ENCODE measurements at places on chromosomes 4 and X.

DNA sequence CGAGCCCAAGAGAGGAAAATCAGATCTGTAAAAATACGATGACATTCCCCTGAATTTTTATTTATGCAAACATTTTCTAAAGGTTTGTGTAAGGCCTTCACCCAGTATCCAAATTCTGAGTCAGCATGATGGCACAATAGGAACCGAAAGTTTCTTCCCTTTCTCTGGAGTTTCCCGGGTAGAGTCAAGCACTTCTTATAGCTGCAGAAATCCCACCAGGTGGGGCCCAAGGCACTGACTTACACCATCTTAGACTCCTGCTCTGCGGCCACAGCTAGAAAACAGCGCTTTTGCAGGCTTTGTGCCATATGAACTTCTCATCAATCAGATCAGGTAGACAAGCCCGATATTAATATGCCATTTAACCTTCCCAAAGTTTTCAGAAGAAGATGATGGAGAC, 13.4 kb downstream of the LEF1 start:
- DNase-seq = no peak

DNA sequence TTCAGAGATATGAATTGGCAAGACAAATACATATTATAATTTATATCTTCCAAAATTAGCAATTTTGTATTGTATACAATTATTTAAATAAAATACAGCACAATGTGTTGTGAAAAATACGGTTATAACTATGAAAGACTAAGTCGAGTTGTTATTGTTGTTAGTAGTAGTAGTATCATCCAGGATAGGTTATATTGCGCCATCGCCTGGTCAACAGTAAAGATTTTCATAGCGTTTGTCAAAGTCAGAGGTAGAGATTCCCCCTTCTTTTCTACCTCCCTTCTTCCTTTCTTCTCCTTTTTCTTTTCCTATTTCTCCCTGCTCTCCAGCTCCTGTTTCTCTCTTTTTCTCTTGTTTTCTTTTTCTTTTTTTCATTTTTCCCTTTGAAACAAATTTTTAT, 499.1 kb upstream of the EPHA5 start:
- DNase-seq = no peak

GRCh38 chr4:133868856-133869255, 332.7 kb downstream of the PABPC4L start:
- DNase-seq = no peak

- no peak for DNase-seq
Measured at GRCh38 chr4:105164548-105164947, 17.9 kb downstream of the TET2 start.

DNA sequence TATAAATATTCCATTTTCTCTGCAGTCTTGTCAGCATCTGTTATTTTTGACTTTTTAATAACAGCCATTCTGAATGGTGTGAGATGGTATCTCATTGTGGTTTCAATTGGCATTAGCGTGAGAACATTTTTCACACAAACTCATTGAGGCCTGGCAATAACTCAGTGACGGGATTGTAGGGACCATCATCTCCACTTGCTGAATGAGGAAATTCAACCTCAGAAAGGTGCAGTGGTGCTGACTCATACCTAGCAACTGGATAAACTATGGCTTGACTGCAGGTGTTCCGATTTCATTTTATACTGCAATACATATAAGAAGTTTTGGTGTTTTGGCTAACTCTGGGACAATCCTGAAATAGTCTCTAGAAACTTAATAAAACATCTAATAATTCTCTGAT, 88.3 kb upstream of the DDIT4L start:
- DNase-seq = no peak

DNA sequence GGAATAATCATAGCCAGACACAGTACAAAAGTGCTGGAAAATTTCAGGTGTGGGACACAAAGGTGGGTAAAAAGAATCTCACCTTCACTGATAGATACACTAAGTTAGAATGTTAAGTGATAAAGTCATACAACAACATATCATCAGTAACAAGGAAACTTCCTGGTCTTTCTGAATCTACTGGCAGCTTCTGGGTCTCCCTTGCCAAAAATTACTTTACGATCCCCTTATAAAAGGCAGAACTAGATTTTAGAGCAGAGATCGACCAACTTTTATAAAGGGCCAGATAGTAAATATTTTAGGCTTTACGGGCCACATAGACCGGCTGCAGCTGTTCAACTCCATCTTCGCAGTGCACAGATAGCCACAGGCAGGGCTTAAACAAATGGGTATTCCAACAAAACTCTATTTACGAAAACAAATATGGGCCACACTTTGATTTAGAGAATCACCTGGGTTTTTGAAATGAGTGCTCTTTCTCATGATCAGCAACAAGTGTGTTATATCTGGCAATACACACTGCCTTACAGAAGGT, 159.9 kb downstream of the AASDH start:
- DNase-seq = no peak

DNA sequence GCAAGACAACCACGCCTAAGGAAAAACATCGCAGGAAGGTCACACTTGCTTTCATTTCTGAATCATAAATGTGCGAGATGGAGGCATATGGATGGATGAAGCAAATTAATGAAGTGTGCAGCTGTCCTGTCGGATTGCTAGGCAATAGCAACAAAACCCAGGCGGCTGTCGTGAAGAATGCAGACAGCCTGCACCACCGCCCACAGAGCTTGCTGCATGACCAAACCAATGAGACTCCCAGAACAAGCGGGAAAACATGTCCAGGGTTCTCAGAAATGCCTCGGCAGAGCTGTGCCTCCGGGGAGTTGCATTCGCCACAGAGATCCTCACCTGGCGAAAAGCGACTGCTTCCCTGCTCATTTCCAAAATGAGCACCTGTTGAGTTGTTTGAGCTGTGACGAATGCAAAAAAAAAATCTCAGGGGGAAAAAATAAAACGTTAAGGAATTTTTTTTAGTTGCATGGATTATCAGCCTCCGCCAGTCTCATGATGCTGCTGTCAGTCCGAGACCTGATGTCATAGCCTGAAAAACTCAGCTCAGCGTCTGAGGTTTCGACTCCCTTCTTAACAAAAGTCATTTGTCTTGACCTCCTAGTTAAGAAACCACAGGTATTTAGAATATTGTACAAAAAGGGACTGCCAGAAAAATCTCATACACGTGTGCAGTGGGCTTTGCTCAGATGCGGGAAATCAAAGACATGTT, 155.5 kb upstream of the MXRA5 start:
- DNase-seq = no peak

GRCh38 chr4:153523164-153523796, 57.1 kb downstream of the TMEM131L start:
- no peak for DNase-seq

- DNase-seq = no peak
Measured at GRCh38 chrX:120293015-120293414, 18.2 kb downstream of the TMEM255A start.

DNA sequence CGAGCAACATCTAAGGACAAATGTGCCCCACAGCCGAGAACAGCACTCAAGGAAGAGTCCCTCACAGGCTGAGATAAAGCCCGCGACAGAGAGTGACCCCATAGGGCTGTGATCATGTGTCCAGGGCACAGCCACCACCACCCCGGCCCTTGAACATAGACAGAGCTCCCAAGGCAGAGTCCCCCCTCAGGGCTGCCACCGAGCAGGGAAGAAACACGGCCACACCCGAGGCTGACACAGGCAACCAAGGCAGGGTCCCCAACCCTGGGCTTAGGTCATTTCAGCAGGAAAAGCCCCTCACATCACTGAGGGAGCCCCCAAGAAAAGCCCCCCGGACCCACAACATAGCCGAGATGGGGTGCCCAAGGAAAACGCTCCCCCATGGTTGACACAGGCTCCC, 463 bp downstream of the CT45A10 start:
- DNase-seq = no peak

DNA sequence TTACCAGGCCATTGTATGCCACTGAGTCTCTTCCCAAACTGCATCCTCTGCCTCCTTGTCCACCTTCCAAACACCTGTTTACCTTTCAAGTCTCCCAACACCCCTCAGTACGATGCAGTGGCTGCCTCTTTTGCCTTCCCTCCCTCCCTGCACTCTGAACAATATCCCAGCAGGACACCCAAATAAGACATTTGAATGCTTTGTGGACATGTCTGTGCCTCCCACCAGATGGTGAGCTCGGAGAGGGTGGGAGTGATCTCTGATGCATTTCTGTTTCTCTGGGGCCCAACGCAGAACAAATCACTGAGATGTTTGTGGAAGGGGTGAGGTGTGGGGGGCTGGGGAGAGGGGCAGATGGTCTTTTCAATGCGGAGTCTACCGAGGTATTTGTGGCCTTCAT, 33.4 kb downstream of the PJA1 start:
- no peak for DNase-seq

DNA sequence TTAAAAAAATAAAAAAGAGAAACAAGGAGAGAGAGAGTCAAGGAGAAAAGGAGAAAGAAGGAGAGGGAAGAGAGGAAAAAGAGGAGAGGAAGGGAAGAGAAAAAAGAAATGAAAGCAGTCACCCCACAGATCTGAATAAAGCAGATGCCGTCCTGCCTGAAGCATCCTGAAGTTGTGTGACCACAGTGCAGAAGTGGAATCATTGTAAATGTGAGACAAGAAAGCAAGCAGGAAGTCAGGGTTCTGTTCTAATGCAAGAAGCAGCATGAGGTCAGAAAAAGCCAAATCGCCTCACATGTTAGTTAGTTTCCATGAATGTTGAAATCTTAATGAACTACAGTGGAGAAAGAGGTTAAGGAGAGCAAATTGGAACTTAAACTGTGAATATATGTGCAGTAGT, 692.5 kb downstream of the CENPC start:
- DNase-seq = no peak

- DNase-seq = no peak
Measured at GRCh38 chr4:45094684-45095083, 368.3 kb upstream of the GNPDA2 start.

DNA sequence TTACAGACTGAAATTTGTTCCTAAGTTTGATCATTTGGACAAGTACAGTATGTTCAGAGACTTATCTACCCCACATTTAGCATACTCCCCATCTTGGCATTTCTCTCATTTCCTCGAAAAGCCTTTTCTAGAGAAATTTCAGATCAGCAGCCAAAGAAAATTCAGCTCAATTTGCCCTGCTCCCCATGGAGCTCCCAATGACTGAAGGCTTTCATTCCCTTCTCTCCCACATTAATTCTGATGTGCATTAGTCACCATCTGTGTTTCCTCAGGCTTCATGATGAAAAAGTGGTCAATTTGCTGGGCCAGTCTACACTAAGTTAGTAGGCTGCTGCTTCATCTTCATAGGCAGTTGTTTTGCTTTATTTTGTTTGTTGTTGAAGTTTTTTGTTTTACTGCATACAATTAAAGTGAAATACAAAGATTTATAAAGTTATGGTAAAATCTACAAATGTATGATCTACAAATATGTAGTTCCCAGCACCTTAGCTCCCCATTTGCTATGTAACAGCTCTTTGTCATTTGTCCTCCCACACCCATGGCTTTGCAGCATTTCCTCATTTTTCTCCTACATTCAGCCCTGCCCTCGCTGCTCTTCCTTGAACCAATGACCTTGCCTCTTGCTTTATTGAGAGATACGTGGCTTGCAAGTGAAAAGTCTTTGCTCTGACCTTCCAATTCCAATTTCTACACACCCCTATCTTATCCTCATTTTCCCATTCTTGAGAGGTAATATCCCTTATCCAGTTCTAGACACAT, 193.9 kb downstream of the ANAPC10 start:
- no peak for DNase-seq

DNA sequence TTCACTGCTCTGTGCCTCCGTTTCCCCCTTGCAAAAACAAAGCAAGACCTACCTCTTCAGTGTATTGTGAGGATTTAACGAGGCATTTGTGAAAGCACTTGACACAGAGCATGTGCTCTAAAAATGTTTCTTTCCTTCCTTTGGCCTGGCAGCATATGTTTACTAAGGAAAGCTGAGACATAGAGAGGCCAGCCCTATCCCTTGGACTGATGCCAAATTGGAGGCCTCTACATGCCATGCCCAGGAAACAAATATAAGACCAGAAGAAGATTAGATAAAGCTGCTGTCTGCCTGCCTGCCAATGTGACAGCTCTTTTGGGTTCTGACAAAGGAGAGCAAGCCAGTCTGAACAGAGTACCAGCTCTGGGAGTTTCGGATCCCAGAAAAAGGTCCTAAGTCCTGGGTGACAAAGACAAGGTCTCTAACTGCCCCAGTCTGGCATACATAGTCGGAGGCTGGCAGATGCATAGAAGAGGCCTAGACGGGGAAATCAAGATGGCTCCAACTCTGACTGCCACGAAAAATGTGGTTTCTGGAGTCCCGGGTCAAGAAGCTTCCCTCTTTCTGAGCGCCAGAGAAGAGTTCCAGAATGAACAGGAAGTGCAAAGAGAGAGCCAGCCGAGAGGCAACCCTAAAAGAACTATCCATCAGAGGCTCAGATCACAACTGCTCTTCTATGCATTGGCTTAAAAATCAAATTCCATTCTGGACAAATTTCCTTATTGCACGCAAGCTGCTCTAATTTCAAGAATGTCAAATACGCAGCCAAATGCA, 25.8 kb downstream of the OTUD6A start:
- DNase-seq = no peak

GRCh38 chr4:138596896-138597295, 354.7 kb upstream of the SLC7A11 start:
- no peak for DNase-seq

GRCh38 chrX:24025741-24026403, 1.1 kb downstream of the KLHL15 start:
- no peak for DNase-seq

- no peak for DNase-seq
Measured at GRCh38 chr4:8705161-8706145, 112.9 kb downstream of the CPZ start.

DNA sequence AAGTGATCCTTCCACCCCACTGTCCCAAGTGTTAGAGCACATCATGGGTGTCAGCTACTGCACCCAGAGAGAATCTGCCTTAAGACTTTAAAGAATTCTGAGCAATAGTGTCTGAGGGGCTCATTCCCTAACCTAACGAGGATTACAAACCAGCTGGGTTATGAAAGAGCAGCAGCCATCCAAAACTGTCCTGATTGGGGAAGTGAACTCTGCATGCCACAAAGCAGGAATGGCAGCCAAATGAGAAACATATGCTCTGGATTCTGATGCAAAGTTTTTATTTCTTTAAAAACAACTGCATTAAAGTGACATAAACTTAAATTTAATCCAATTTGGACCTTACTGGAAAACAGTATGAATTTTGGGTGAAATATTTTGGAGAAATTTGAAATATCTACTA, 103.2 kb downstream of the ANXA3 start:
- no peak for DNase-seq

- DNase-seq = no peak
Measured at GRCh38 chr4:114780205-114780604, 181.6 kb downstream of the UGT8 start.

All from stimulated activated CD4-positive, alpha-beta T cell treated with anti-CD3 and anti-CD28 coated beads, Interleukin-1b, Interleukin-23, amount 100 ng/mL, for 1 hour (primary cell).